ENCODE measurements at places on chromosomes 5 and 9. TPM values are rescaled to one million over a fixed set of nuclear protein-coding genes. Genes with fewer than 3 reads are reported as not detected.

The KIAA1191 gene
- 61.9 TPM for total RNA-seq

The C5orf58 gene
- total RNA-seq: not detected

The OLFM1 gene
- under 0.01 TPM for total RNA-seq

DNA sequence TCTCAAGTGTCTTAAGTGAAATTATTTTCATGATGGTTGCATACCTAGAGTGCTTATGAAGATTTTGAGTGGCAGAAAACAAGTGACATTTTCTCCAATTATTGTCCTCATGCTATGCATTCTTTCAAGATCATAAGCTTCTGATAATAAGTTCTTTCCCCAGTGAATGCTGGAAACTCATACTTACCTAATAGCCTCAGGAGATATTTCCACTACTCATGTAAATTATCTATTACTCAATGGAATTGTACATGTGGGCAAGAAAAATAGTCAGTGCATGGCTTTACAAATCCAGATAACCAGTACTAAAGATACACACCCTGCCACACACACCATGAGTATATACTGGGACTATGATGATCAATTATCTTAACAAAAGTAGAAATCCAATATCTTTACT lies 1219.4 kb upstream of the C9orf72 start:
- no peaks in the 10 kb centered on the region for H3K27me3 ChIP-seq
- no peaks in the 10 kb centered on the region for H3K4me1 ChIP-seq
- no peak for DNase-seq

DNA sequence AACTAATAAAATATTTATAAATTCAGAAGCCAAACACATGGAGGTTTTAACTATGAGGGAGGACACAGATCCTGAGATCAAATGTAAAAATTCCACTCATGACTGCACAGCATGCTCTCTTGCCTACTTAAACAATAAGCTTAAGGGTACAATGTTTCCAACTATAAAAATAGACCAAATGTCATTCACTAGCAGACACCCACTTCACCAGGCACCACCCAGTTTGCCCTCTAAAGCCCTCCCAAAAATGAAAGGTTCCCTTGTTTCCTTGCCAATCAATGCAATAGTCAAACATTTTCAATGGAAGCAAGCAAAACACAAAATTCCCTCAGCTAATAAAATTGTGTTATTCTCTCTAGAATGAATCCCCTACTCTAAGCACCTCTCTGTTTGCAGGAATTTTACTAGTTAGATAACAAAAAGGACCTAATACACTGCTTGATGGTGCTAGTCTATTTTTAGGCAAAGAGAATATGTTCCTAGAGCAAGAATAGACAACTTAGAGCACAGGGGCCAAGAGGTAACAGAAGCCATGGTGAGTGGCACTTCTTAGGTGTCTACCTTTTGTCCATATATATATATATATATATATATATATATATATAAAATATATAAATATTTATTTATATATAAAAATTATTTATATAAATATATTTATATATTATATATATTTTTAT lies 135.3 kb downstream of the HOMER1 start:
- H3K27me3 ChIP-seq: no peaks in the 10 kb centered on the region
- no peaks in the 10 kb centered on the region for H3K36me3 ChIP-seq
- no peak for DNase-seq
- no peak overlapping the region for H3K4me3 ChIP-seq
- no peak overlapping the region for H3K27ac ChIP-seq

DNA sequence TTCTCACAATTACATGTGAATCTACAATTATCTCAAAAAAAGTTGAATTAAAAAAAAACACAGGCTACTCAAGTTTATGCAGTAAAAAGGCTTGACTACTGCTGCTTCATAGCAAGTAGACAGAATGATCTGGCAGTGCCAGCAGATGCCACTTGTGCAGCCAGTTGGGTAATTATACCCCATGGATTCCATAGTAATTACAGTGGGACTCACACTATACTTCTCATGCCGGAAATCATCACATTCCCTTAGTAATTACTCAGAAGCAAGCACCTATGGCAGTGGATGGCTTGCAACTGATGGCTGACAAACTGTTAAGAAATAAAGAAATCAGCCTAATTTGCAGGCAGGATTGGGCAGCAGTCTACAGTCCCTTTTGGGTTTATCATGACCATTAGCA lies 463.2 kb upstream of the KLF4 start:
- H3K4me1 ChIP-seq: no peaks in the 10 kb centered on the region
- H3K27me3 ChIP-seq: no peaks in the 10 kb centered on the region
- H3K36me3 ChIP-seq: no peaks in the 10 kb centered on the region
- H3K4me3 ChIP-seq: no peak overlapping the region
- no peak overlapping the region for H3K27ac ChIP-seq

DNA sequence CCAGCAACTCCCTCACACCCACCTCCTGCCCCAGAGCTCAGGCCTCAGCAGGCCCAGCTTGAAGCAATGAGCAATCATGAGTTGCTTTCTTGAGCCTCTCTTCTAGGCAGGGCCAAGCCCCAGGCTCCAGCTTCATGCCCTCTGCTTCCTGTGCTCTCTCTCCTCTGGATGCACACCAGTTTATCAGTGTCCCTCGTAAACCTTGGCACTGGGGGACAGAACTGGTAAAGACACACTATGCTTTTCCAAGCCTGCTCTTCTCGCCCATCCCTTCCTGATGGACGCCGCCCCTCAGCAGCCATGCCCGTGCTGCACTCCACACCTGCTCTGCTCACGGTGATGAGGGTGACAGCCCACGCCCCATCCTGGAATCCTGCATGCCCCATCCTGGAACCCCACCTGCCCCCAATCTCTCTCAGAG lies 49.4 kb upstream of the ORM1 start:
- no peak overlapping the region for H3K27ac ChIP-seq
- no peak overlapping the region for H3K4me3 ChIP-seq
- peak; percentile 66 for DNase-seq
- peaks cover 19% of the 10 kb centered on the region for H3K4me1 ChIP-seq
- H3K27me3 ChIP-seq: no peaks in the 10 kb centered on the region

- H3K4me1 ChIP-seq: no peaks in the 10 kb centered on the region
- H3K4me3 ChIP-seq: no peak overlapping the region
- no peak for DNase-seq
Observed at GRCh38 chr9:127176631-127177030, 54.2 kb upstream of the ANGPTL2 start.

DNA sequence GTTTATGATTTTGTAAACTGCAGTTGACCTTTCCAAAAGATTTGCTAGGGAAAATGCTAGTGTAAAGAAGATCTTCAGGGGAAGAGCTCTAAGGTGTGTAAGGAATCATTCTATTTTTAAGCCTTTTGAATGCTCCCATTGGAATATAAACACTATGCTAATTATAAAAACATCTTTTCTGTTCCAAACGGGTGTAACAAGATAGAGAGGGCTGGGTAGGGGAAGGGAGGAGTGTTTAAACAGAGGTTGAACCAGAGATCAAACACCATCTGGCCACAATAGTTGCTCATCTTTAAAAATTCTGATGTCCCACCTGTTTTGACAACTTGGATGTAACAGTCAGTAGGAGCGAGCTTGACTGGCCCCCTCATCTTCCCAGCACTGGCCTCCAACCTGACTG lies 38.4 kb downstream of the ZNF618 start:
- H3K4me3 ChIP-seq: no peak overlapping the region
- no peak for DNase-seq
- H3K36me3 ChIP-seq: no peaks in the 10 kb centered on the region
- no peak overlapping the region for H3K27ac ChIP-seq
- H3K4me1 ChIP-seq: no peaks in the 10 kb centered on the region

Data from osteoblast (primary cell).